Kidney epithelial cell (primary cell): ENCODE measurements at places on chromosomes 6 and 20. TPM values are rescaled to one million over a fixed set of nuclear protein-coding genes. Genes with fewer than 3 reads are reported as not detected.

PNLDC1 gene
- total RNA-seq = not detected in 2 replicates

KCNB1 gene
- total RNA-seq = not detected in 2 replicates

BHLHE23 gene
- not detected in 2 replicates for total RNA-seq

PCSK2 gene
- total RNA-seq = 0.04 and 0.21 TPM in 2 replicates

IL20RA gene
- 0.46 and 0.89 TPM in 2 replicates for total RNA-seq

SMLR1 gene
- total RNA-seq = not detected in 2 replicates

RBM24 gene
- 3.1 and 4.2 TPM in 2 replicates for total RNA-seq

PRICKLE4 gene
- not detected in 2 replicates for total RNA-seq

GMDS gene
- 27.0 and 40.5 TPM in 2 replicates for total RNA-seq

NOX3 gene
- total RNA-seq = 0.17 TPM in 1 of 2 replicates, not detected in the other

BRD2 gene
- 191 and 206 TPM in 2 replicates for total RNA-seq

CHRNA4 gene
- total RNA-seq = not detected in 2 replicates

SRSF6 gene
- total RNA-seq = 59.4 and 68.1 TPM in 2 replicates

SRSF12 gene
- 8.3 and 10.1 TPM in 2 replicates for total RNA-seq

SLC24A3 gene
- total RNA-seq = 0.08 TPM in 1 of 2 replicates, not detected in the other

SYTL3 gene
- total RNA-seq = 3.1 and 3.6 TPM in 2 replicates

APOM gene
- 1.3 and 1.8 TPM in 2 replicates for total RNA-seq

RTEL1 gene
- total RNA-seq = 18.6 and 30.7 TPM in 2 replicates

SLC2A4RG gene
- total RNA-seq = 50.2 and 91.1 TPM in 2 replicates

VGLL2 gene
- not detected in 2 replicates for total RNA-seq

TMX4 gene
- 17.9 and 18.8 TPM in 2 replicates for total RNA-seq

PPP1R14C gene
- 37.0 and 45.5 TPM in 2 replicates for total RNA-seq

EPHA7 gene
- total RNA-seq = 0.88 and 0.96 TPM in 2 replicates

ZSCAN31 gene
- 4.0 and 5.6 TPM in 2 replicates for total RNA-seq

C6orf118 gene
- total RNA-seq = 0.04 and 0.68 TPM in 2 replicates

DSP gene
- total RNA-seq = 216 and 220 TPM in 2 replicates

SGK2 gene
- total RNA-seq = 0.54 and 1.2 TPM in 2 replicates
